Head of caudate nucleus (tissue), 42 donors: ENCODE measurements at places on chromosomes 12 and 14.
A peak's percentile ranks its signal among the peaks of the same experiment; 100 is the strongest.

DNA sequence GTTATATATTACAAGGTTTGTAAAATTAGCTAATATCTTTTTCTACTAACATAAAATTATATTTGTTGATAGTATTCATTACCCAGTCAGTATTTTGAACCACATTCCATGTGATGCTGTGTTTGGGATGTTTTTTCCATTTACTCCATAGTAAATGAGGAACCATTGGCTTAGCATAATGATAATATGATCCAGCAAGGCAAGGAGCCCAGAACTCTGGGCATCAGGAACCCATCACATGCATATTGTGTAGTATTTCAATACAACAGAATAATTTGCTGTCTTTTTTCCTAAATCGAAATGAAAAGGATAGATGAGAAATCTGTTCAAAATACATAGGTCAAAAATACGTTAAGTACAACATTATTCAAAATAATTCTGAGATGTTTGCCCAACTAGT, 48.7 kb upstream of the GARIN2 start:
- DNase-seq, result no peak

DNA sequence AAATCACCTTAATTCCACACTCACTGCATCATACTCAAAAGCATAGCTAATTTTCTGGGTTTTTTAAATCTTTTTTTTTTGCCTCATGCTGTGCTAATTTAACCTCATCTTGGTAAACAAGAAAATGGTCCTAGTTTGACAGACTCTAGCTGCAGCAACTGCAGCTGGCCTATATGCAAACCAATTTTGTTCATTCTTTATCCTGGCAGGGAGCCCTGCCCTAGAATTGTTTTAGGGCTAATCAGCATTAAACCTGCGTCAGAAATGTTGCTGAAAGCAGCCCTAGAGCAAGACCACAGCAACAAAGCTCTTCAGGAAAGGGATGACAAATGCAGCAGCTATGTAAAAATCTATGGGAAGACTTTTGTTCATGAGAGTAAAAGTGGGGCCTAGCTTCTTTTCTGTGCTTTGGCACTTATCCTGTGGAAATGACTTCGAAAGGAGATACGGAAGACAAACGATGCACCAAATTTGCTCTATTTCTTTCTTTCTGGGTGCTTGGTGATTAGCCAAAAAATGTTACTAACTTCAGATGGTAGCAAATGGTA, 72.2 kb downstream of the DENND5B start:
- DNase-seq, result no peak

DNA sequence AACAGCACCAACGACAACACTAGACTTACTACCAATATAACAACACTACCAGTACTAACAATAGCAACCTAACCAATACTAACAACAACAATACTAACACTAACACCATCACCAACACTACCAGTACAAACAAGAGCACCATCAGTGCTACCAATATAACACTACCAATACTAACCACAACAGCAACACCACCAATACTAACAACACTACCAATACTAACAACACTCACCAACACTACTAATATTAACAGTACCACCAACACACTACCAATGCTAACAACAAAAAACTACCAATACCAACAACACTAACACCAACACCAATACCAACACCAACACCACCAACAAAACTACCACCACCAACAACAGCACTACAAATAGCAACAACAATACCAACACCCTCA, 25.1 kb downstream of the PTGER2 start:
- no peak for DNase-seq

GRCh38 chr12:31728289-31728916, 418 bp downstream of the AMN1 start:
- DNase-seq, result peak; percentile 54

- DNase-seq, result no peak
Measured at GRCh38 chr12:84874125-84874824, 38.3 kb downstream of the SLC6A15 start.

DNA sequence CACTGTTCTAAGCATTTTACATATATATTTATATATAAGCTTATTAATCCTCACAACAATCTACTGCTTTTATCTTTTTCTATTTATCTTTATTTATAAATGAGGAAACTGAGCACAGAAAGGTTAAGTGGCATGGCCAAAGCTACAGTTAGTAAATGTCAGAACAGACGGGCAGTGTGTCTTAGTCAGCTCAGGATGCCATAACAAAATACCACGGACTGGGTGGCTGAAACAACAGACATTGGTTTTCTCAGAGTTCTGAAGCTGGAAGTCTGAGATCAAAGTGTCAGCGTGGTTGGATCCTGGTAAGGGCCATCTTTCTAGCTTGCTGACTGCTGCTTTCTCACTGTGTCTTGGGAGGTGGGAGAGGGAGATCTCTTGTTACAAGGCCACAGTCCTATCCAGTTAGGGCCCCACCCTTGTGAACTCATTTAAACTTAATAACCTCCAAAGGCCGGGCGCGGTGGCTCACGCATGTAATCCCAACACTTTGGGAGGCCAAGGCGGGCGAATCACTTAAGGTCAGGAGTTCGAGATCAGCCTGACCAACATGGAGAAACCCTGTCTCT, 19.8 kb downstream of the RPGRIP1 start:
- DNase-seq, result no peak

GRCh38 chr14:56810147-56810719, at the start of gene OTX2:
OTX2 (minus strand) TSS chr14:56810479; CDS start chr14:56805456, 5,023 bp downstream.
- DNase-seq, result no peak

GRCh38 chr12:79873201-79873600, 61.7 kb downstream of the PPP1R12A start:
- DNase-seq, result no peak

GRCh38 chr14:60514378-60514740, 5.4 kb downstream of the SIX6 start:
- no peak for DNase-seq

- DNase-seq, result no peak
Measured at GRCh38 chr12:116104167-116104767, 173.2 kb downstream of the MED13L start.

- DNase-seq, result no peak
Measured at GRCh38 chr14:79972230-79972629, 239.1 kb downstream of the DIO2 start.

DNA sequence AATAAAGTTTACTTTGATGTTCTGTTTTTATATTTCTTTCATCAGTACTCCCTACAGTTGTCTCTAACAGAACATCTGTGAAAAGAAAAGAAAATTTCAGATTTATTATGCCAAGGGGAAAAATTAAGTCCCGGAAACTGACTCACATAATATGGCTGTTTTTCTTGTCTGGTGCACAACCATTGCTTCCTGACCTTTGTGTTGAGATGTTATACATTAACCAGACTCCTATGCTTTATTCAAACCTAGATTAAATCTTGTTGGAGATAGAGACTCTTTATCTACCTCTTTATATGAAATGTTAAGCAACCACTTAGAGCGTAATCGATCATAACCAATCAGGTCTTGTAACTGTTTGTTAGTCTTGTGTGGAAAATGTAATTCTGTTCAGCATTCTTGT, 37.6 kb upstream of the BICD1 start:
- DNase-seq, result no peak

GRCh38 chr12:1305791-1306500, 288.4 kb downstream of the FBXL14 start:
- no peak for DNase-seq

DNA sequence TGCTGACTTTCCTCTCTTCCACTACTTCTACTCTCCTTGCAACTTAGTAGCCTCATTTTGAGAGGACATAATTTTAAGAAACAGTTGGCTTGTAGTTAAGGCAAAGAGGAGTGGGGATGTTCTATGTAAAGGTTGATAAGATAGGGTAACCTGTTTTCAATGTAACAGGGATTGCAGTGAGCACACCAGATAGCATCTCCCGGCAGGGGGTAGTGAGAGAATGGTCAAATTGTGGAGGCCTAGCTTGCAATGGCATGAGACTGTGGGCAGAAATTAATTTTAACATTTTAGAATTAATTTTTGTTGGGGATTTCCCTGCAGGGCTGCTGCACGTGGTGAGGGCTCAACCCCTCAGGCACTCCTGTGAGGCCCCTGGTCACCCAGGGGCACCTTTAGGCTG, 41.4 kb downstream of the KLRG1 start:
- DNase-seq, result no peak

GRCh38 chr14:76769636-76770292, 8.5 kb downstream of the VASH1 start:
- DNase-seq, result no peak

- DNase-seq, result peak; percentile 68
Measured at GRCh38 chr12:131832321-131833231, 4.4 kb downstream of the MMP17 start.

GRCh38 chr12:82149045-82149444, 209.1 kb downstream of the CCDC59 start:
- DNase-seq, result peak; percentile 23

GRCh38 chr14:73998726-73999125, 20.4 kb downstream of the ENTPD5 start:
- no peak for DNase-seq

- no peak for DNase-seq
Measured at GRCh38 chr12:125269276-125269675, 204.0 kb downstream of the AACS start.

- DNase-seq, result no peak
Measured at GRCh38 chr12:98417266-98417665, 98.1 kb upstream of the TMPO start.

- no peak for DNase-seq
Measured at GRCh38 chr14:56331592-56332216, 213.5 kb downstream of the PELI2 start.

- DNase-seq, result peak; percentile 61
Measured at GRCh38 chr12:95548056-95548538, 3.2 kb downstream of the USP44 start.

DNA sequence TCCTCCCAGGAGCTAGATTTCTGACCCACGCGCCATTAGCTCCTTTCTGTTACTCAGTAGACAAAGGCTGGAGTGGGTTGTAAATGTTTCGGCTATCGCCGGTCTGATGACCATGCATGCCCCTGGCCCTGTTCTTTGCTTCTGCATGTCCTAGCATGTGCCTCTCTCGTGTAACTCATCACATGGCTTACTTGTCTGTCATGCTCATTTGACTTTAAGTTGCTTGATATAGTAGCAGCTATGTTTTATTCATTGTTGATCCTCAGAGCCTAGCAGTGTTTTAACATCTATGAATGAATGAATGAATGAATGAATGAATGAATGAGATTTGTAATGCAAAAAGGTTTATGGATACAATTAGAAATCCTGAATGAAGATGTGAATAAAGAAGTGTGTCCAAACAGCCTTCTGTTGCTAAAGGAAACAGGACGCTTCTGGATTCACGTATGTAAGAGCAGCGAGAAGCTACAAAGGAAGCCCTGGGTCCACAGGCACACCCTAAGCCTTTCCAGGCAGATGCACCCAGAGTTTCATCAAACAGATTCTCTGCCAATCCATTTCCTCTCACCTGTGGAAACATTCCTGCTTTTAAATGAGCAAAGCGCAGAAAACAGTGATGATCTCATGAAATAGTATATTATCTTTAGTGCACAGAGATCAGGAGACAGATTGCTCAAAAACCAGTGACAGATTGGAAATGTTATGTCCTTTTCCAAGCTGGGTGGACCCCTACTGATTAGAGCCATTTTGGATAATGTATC, 3.4 kb downstream of the GSG1 start:
- DNase-seq, result no peak

- DNase-seq, result no peak
Measured at GRCh38 chr12:28171356-28172060, 18.7 kb upstream of the CCDC91 start.

DNA sequence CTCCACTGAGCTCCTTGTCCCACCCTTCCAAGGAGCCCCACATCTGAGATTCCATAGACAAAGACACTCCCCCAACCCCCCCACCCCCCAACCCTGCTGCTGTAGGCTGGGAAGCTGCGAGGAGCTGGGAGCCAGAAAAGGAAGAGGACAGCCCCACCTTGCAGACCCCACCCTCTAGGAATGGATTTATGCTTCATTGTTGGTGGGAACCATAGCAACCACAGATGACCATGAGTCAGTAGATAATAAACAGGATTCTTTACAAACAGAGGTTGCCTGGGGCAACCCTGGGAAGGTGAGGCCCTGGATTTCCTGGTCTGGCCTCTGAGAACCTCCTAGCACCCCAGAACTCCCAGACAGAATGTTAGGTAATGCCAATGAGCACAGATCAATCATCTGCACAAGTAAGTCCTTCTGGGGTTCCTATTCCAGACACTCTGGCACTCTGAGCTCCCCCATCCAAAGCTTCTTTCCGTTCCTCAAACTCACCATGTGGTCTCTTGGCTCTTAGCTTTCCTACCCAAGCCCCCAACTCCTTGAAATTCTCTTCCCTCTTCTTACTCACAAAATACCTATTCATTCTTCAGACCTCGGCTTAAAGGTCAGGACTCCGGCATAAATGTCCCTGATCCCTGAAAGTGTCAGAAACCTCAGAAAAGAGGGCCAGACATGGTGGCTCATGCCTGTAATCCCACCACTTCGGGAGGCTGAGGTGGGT, 15.2 kb upstream of the PLEKHG6 start:
- DNase-seq, result no peak

GRCh38 chr12:108403952-108404351, 64.8 kb upstream of the CMKLR1 start:
- DNase-seq, result no peak

DNA sequence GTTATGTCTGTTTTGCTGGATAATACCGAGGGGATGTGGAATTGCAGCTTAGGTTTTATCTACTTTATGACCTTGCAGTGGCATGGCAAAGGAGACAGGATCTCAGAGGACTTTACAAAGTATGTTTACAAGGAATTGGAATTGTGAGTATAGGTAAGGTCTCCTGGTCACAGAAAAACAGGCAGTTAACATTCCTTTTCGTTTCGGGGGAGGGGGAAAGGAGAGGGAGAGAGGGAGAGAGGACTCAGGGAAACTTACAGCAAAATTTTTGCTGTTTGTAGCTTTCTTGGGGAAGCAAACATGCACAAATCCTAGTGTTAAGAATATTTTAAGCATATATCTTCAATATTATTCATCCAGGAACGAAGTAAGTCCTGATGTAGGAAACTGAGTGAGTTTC, 590.5 kb upstream of the LRFN5 start:
- no peak for DNase-seq

DNA sequence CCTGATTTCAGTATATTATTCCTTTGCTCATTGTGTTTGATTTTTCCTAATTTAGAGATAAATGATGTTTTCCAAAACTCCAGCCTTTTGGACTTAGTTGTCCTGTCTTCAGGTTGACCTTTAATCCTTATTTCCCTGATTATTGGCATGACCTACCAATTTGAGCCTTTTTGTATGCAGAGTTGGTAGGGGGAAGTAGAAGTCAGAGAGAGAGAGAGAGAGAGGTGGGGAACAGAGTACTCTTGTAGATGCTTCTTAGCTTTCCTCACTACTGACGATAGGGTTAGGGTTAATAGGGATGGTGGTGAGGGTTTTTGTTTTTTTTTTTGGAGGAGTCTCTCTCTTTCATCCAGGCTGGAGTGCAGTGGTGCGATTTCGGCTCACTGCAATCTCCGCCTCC, 38.6 kb downstream of the TBC1D15 start:
- DNase-seq, result no peak

- DNase-seq, result peak; percentile 90
Measured at GRCh38 chr12:27710592-27711316, at the start of gene MRPS35. MRPS35 (plus strand) TSS chr12:27710832; CDS start chr12:27710844, 12 bp downstream.

- no peak for DNase-seq
Measured at GRCh38 chr12:105570944-105571343, 240.5 kb downstream of the C12orf75 start.

- DNase-seq, result no peak
Measured at GRCh38 chr12:104372061-104372720, 68.7 kb downstream of the EID3 start.

GRCh38 chr12:26044007-26044394, 80.8 kb downstream of the BHLHE41 start:
- DNase-seq, result no peak

- DNase-seq, result no peak
Measured at GRCh38 chr12:4118601-4119156, 154.9 kb upstream of the CCND2 start.
